ENCODE measurements at places on chromosomes 5 and 9. TPM values are rescaled to one million over a fixed set of nuclear protein-coding genes. Genes with fewer than 3 reads are reported as not detected.

The PCDHB6 gene
- 0.46 TPM for total RNA-seq

The CCDC180 gene
- total RNA-seq, result 4.4 TPM

The TAS2R1 gene
- not detected for total RNA-seq

The AGXT2 gene
- total RNA-seq, result not detected

The INSL6 gene
- total RNA-seq, result not detected

The CBY3 gene
- not detected for total RNA-seq

The TSC1 gene
- total RNA-seq, result 51.2 TPM
